ENCODE measurements at places on chromosomes 7 and 10.

DNA sequence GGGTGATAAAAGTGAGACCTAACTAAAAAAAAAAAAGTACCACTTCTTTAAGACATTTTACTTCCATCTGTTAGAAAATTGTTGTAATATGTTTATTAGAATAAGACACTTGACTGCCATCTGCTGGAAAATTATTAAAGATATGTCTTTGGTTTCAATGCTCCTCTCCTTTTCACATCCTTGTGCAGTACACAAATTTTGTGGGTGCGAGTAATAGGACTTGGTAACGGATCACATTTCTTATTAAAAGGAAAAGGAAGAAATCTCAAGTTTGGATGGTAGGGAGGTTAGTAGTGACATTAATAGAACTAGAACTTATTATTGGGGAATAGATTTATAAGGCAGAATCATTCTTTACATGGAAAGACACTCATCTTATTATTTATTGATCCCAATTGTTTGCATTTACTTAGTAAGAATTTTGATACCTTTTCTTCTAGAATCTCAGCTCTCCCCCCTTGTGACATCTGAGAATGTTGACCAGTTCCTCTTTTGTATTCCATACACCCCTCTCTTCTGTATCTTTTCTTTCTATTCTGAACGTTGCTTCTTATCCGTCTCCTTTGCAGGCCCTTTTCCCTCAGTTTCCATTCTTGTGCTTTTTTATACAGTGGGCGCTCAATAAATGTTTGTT is 43.0 kb upstream of the RPA3 start:
- DNase-seq: no peak

DNA sequence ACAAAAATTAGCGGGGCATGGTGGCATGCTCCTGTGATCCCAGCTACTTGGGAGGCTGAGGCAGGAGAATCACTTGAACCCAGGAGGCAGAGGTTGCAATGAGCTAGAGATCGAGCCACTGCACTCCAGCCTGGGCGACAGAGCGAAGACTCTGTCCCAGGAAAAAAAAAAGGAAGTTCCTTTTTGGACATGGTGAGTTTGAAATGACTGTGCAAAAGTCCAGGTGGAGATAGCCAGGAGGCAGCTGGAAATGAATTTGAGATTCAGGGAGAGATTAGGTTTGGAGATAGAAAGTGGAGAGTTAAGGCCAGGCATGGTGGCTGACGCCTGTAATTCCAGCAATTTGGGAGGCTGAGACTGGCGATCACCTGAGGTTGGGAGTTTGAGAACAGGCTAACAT is 139.1 kb downstream of the MARCHF5 start:
- no peak for DNase-seq

DNA sequence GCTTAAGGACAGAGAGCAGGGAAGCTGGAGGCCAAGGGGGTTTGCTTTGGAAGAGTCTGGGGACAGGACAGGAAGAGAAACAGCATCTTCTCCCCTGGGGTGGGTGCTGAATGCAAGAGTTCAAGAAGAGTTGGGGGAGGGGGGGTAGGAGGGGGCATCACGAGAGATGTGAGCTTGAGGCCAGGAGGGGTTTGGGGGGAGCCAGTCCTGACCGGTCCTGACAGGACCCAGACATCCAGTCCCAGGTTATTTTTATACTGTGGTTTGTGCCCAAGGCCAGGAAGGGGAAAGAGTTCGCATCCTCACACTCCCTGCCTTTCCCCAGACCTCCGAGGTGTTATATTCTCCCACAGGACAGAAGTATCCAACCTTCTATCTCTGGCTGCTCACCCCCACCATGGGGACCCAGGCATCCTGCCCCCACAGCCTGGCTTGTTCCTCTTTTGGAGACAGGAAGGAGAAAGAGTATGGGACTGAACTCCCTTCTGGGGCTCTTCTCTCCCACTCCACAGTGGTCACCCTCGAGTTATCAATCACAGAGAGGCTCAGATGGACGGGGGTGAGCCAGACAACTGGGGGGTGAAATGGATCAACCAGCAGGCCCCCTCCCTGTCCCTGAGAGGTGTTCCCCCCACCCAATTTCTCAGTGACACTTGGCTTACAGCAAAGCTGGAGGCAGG is 2.8 kb downstream of the TSC22D4 start:
- no peak for DNase-seq

DNA sequence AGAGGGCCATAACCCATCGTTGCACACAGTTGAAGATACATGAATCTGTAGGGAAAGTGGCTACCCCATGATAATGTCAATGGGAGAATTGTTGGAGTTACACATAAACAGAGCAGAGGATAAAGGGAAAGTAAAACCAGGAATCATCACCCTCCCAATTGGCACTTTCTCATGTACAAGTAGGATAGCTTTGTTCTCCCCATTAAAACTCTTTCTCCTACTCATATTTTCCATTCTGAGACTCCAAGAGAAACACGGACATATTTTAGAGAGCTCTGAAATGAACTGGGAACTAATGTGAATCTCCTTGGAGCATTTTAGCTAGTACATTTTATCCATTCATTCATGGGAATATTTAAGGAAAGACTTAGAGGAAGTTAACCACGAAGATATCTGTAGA is 17.2 kb upstream of the LRRC17 start:
- no peak for DNase-seq

DNA sequence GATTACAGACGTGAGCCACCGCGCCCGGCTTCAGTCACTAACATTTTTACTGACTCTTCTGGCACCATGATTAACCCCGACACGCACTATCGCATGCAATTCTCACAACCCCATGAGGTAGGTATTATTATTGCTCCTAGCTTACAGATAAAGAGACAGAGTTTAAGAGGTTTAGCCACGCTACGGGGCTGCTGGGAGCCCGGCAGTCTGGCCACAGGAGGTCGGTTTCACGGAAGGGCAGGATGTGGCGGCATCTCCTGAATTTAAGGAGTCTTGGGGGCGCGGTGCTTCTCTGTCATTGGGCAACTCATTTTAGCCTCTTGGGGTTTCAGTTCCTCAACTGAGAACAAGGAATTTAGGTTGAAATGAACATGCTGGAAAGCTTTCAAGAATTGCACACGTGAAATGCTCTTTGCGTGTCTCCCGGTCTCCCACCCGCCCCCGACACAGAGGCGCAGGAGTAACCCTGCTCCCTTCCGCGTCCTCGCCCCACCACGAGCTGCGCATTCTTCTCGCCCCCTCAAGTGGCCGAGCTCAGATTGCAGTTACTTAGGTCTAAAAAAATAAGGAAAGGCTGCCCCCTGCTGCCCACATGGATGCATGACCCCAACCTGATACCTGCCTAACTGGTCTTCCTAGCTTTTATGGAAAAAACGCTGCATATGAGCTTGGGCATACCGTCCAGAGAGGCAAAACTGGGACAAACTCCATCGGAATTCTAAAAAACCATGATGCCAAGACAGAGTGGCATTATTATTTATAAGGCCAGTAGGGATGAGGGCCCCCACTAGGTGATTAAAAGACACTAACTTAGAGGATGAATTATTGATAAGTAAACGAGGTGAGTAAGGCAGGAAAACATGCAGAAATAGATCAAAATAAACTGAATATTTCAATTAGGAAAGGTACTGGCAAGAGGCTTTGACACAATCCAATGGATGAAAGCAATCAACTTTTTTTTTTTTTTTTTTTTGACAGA is 12.4 kb downstream of the PRSS2 start:
- DNase-seq: peak; percentile 63

Data from AG09309 (cell line).